Activated CD4-positive, alpha-beta T cell treated with anti-CD3 and anti-CD28 coated beads, Interleukin-2, amount 10 ng/mL, durations not matched to agents 7 days and 5 days (primary cell): ENCODE measurements at places on chromosomes 12 and 14. TPM values are rescaled to one million over a fixed set of nuclear protein-coding genes. Genes with fewer than 3 reads are reported as not detected.

DNA sequence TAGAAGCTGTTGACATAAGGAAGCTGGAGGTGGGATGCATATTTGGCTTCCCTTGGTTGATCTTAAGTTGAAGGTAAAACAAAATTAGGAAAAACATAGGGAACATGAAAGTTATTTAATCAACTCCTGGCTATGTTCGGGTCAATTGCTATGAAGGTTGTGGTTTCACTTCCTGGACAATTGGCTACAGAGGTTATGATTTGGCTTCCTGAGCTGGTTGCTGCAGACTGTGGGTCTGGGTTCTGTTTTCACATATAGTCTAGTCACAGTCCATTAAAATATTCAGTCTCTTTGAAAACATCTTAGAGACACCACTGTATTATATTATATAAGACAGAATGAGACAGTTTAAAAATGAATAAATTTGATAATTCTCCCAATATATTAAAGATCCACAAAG is 895.2 kb upstream of the USP15 start:
- DNase-seq = no peak

- no peak for DNase-seq
Observed at GRCh38 chr12:1576410-1577241, 17.8 kb downstream of the FBXL14 start.

Gene SOX5
- total RNA-seq = not detected

Gene REC8
- total RNA-seq = 61.0 TPM

DNA sequence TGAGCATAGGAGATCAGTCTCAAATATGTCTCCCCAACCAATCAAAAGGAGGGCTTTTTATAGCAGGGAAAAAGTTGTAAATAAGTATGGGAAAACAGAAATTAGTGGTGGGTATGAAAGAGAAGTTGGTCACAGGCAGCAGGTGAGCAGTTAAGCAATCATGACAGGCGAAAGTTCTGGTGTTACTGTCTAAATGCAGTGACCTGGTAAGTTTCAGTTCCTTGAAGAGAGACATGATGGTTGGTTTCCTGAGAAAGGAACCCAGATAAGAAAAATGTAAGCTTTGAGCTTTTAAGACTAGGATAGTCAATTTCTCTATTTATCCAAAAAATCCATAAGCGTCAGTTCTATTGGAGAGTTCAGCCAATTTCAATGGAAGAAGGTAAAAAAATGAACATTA is 466.2 kb upstream of the FLRT2 start:
- DNase-seq = no peak

Gene ADAM20
- total RNA-seq = 0.15 TPM

Gene APOF
- not detected for total RNA-seq

Gene SYNE3
- total RNA-seq = 95.8 TPM

Gene TMEM30B
- total RNA-seq = 0.42 TPM

Gene SLC6A15
- not detected for total RNA-seq

GRCh38 chr12:132246997-132247717 is 82.2 kb downstream of the GALNT9 start:
- DNase-seq = no peak

DNA sequence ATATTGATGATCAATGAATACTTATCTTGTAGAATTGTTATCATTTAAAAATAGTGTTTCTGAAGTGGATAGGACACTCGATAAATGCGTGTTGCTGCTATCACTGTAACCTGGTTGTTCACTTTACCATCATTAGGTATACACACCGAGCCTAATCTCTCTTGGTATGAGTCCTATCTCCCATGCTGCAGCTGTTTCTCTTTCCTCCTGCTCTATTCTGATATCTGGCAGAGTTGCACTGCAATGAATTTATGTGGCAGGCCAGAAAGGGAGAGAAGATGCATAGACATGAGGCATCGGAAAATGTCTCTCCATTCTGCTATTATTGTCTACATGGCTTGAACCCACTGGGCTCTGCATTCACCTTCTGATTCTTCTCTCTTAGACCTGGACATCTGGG is 26.7 kb downstream of the KCNK10 start:
- no peak for DNase-seq

DNA sequence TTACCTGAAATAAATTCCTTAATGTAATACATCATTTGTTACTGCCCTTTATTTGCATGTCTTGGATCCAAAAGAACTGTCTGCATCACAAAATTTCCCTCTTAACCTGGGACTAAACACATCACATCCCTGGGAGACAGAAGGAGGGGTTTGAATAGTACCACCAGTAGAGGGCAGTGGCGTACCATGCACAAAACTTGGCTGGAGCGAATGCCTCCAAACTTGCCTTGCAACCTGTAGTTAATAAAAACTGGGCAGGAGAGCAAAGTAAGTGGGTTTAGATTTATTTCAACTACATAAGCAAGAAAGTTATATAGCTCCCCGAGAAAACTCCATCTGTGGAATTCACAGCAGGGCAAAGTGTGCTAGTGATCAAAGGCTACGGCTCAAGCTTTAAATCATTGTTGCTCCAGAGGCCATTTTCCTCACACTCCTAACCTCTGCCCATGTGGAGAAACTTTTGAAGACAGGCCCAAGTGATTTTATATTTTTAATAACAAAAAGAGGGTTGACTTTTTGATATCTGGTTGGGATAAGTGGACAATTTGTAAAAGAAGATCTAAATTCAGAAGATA is 1176.7 kb upstream of the SEL1L start:
- DNase-seq = peak; percentile 48

DNA sequence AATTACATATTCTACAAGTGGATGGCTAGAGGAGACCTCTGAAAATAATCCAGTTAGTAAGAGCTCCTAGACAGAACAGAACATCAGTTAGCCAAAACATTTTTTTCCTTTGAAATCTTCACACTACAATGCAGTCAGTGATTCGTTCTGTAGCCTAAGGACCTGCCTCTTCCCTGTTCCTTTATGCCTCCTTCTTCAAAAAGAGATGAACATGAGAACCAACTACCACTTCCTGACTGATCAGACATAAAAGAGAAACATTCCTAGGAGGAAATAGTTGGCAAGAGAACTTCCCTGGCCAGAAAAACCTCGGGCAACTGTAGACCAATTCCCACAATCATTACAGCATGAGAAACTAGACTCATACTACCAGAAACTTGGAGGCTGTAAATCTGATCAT is 29.4 kb downstream of the ITPR2 start:
- DNase-seq = no peak

Gene SLC38A2
- 283 TPM for total RNA-seq

GRCh38 chr12:19461999-19462398 is 22.7 kb downstream of the AEBP2 start:
- DNase-seq = no peak

DNA sequence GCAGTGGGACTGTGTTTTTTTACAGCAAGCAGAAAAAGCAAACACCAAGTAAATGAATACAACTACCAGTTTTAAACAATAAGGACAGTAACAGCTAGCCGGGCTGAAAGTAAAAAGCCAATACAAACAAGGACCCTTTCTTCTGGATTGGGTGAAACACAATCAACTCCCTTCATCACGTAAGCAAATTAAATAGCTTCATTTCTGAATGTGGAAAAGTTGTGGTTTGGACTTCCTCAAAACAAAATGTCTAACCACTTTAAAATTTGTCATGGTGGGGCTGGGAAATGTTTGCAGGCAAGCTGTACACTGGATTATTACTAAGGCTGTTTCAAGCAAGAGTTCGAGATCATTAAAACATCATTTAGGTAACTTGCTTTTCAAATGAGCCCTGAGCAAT is 47.4 kb downstream of the TCHP start:
- DNase-seq = no peak

DNA sequence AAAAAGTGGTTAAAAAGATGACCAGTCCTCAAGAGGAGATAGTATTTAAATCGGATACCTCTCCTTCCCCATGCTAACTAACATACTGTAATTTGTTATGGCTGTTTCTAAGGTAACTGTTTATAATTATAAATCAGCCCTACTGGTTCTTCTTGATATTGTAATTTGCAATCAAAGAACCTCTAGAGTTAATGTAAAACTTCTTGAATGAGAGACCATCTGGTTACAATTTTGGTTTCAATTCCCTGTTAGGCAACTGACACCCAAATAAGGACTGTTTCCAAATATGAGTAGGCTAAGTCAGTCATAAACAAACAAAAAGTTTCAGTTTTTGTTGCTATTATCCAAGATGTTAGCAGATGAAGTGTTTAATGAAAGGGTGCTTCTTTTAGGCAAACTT is 120.2 kb upstream of the DNM1L start:
- DNase-seq = no peak

DNA sequence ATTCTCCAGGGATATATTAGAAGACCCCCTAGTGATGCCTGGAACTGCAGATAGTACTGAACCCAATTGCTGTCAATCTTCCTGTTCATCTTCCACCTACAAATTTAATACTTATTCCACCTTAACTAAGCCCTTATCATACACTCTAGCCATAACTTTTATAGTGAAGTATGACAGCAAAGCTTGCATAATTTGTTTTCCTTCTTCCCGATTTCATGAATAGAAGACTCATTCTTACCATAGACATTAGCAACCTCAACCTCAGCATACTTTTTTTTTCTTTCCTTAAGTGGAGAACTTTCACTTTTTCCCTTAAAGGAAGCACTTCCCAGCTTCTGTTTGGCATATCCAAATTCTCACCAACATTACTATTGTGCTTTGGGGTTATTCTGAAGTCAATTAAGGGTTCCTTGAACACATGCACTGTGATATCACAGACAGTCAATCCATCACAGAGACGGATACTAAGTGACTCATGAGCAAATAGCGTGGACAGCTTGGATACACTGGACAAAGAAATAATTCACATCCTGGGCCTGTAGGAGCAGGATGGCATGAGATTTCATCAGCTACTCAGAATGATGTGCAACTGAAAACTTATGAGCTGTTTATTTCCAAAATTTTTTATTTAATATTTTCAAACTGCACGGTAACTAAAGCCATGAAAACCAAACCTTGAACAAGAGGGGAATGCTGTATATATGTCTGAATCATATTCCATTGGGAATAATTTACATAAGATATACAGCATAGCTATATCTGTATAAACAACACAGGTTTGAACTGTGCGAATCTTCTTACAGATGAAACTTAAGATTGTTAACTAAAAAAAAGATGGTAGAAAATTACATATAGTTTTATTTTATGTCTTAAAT is 63.9 kb downstream of the SYT1 start:
- DNase-seq = no peak

- no peak for DNase-seq
Observed at GRCh38 chr14:74983343-74983742, 19.4 kb upstream of the EIF2B2 start.

DNA sequence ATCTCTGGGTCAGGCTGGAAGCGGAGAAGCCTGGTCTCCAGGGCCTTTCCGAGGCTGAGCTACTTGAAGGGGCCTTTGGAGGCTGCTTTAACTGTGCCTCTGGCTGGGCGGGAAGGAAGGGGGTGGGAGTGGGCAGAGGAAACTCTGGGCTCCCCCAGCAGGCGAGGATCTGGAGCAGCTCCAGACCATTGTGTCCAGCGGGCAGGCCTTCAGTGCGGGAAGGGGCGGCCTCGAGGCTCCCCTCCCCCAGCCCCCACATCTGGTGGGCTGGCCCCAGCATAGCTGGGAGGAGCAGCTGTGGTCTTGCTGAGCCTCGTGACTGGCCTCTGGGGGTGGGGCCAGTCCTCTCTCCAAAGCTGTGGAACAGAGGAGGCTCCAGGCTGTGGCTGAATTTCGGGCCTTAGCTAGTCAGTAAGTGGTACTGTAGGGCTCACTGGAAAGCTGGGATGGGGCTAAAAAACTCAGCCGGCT is 3.4 kb downstream of the TAMALIN start:
- no peak for DNase-seq

Gene KRT73
- 8.6 TPM for total RNA-seq

DNA sequence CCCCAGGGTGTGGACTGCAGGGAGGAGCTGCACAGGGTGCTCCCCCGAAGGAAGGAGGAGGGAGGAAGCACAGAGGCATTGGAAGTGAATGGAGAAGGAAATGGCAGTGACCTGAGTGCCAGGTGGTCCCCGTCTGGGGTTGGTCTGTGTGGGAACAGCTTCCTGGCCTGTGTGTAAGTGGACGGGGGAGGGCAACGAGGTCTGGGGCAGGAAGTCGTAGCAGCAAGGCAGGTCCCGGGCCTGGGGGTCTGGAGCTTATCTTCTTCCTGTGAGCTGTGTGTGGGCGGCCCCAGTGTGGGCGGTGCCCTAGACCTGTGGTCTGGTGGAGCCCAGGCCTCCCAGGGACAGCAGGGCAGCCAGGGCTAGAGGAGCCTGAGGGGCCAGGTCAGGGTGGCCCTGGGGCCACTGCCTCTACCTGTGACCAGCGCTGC is 382.1 kb downstream of the TMEM121 start:
- DNase-seq = no peak

Gene NOS1
- total RNA-seq = not detected

DNA sequence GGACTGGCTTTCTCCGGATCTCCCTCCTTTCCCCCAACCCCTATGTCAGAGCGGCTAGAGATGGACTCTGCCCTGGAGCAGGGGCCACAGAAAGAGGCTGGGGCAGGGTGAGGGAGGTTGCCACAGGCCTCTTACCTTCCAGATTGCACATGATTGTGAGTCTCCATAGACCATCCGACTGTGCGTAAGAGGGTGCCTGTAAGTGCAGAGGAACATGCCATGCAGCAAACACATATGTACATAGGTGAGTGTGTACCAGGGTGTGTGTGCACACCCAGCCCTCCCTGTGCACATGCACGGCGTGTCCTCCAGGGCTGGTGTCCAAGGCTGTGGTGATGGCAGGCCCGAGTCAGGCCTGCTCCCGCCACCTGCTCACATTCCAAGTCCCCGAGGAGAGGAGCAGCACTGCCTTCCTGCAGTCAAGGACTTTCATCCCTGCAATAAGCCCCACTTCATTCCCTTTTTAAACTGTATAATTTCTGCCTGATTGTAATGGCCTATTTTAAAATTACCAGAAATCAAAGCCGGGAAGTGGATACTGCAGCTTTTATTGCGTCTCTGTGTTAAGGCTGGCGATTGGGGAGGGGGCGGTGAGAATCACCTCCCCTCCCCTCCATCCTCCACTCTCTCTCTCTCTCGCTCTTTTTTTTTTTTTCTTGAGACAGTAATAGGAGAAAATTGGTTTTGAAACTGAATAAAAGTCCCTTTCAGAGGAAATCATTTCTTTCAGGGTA is 28.5 kb downstream of the FAM222A start:
- DNase-seq = no peak

DNA sequence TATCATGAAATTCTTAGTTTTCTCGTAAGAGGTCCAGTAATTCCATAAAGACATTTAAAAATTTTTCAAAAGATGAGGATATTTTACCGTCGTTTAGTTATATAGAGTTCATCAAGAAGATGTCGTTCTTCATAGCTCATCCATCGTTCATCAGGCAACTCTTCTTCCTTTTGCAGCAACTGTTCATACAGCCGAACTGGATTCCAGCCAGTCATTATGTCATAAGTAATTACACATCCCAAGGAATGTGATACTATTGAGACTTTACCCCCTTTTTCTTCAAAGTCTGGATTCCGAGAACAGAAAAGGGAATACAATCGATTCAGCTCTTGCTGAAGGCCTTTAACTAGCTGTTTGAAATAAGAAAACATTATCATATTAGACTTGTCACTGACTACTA is 90.3 kb downstream of the DDHD1 start:
- no peak for DNase-seq

Gene RAB21
- 65.5 TPM for total RNA-seq

GRCh38 chr14:89911010-89911919 is 43.3 kb downstream of the EFCAB11 start:
- no peak for DNase-seq
